ENCODE measurements at places on chromosomes 4 and X.
A peak's percentile ranks its signal among the peaks of the same experiment; 100 is the strongest.

DNA sequence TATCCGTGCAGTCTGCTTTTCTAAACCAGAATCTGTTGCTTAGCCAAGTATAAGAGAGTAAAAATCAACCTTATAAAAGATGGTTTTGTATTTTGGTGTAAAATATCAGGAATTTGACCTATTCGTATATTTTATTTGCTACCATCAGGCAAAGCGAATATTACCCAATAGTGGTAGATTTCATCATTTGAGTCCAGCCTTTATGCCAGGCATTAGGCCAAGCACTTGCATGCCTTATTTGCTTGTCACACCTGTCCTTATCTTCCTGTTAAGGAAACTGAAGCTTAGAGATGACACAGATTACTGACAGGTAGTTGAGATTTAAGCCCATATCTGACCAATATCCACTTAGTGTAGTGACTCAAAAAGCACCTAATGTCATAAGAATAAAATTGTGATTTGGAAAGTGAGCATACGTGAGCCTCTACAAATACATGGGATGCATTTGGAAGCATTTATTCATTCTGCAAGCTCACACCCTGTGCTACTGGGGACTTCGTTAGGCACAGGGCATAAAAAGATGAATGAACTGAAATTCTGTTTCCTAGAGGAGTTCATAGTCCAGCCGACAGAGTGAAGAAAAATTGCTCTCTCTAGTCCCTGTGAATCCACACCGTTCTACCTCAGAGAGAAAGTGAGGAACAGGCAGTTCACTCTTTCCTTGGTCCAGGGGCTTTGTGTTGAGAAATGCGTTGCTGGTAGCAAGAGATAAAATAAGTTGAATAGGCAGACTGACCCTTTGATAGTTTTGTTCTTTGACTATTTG is 2.3 kb upstream of the RNF212 start:
- no peak for DNase-seq

GRCh38 chr4:142558851-142559250 is 287.2 kb downstream of the INPP4B start:
- peak; percentile 51 for DNase-seq

DNA sequence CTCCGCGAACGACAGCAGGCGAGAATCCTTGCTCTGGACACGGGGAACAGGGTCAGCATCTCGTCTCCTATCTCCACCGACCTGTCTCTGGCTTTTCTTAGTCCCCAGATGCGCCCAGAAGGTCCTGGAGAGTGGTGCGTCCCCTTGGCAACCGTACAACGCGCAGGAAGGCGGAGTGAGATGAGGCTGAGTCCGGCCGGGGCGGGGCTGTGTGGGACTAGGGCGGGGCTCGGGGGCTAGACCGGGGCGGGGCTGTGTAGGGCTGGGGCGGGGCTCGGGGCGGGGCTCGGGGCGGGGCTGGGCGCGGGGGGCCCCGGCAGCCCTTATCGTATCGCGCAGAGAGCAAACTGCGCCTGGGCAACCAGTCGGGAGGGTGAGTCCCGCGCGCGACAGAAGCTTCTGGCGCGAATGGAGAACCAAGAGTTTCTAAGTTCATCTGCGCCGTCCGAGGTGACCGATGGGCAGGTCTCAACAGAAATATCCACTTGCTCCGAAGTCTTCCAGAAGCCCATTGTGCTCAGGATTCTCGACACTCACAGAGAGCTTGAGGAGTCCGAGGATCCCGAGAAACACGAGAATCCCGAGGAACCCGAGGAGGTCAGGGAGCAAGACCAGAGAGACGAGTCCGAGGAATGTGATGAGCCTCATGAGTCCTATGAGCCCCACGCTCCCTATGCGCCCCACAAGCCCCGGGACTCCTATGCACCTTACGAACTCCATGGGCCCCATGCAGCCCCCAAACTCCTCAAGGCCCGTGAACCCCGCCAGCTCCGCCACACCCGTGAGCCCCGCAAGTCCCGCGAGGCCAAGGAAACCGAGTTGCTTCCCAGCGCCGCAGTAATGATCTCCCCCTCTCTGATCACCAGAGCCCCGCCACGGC is 24.9 kb downstream of the ARL9 start:
- peak; percentile 88 for DNase-seq

DNA sequence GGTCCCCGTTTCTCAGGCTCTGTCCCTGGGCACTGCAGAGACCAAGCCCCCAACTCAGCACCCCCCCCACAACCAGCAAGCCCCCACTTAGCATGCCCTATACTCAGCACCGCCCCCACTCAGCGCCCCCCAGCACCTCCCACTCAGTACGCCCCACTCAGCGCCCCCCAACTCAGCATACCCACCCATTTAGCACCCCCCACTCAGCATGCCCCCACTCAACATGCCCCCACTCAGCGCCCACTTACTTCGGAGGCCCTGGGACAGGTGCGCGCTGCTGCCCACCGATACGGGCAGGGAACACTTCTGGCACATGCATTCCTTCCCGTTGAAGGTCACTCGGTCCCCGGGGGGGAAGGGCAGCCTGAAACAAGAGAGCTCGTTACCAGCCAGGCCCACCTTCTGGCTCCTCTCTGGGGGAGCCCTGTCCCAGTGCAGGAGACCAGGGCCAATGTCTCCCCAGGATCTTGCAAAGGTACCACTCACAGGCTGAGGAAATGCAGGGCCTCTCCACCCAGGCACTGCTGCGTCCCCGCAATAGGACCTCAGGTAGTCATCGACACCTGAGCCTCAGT is 70.6 kb downstream of the ABLIM2 start:
- no peak for DNase-seq

GRCh38 chr4:185787926-185788679 is 23.9 kb downstream of the SORBS2 start:
- no peak for DNase-seq

DNA sequence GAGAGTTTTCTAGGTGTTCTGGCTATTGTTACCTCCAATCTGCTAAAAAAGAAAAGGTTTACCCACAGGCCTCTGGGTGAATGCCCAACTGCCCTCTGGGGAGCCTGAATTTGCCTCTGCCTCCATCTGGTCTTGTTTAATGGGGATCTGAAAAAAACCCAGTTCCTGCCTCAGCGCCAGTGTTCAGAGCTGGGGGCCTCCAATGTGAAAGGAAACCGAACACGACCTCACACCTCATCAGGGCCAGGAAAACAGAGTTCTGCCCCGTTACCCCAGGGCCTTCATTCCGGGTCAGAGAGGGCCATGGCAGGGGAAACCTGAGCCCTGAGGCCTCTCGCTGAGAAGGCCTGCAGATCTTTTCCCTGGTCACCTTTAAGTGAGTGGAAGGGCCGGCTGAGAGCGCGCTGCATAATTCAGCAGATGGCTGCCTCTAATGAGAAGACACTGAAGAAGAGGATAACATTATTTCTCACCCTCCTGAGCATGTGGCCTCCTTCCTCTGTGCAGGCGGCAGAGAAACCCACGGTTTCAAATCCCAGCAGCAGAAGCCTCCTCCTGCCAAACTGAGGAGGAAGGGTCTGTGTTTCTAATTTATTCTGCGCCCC is 6.8 kb downstream of the SEPTIN6 start:
- DNase-seq = peak; percentile 71

DNA sequence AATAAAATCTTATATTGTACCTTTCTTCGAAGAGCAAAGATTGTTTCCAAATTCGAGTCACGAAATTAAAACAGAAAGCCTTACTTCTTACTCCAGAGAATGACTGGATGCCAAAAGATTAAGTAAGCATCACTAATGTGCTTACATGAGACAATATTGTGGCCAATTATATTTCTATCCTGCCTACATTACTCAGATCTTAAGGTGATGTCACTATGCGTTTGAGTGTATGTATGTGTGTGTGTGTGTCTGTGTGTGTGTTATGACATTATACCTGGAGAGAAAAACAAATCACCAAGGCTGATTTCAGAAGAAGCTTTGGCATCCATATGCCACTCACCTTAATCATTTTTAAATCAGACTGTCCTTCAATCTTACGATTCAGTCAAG is 556.3 kb downstream of the PPARGC1A start:
- DNase-seq = no peak

DNA sequence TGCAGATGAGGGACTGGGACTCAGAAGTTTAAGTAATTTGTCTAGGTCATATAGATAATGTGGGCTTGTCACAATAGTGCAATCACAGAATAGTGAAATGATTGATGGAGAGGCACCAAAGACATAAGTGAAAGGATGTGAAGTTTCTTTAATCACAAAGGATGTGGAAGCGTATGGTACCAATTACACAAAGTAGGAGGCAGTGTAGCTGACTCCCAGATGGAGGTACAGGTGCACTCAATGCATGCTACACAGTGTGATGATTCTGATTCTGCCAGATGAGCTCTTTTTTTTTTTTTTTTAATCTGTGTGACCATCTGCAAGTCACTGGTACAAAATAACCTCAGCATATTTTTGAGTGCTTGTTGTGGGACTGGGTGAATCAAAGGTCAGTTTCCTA is 411.3 kb downstream of the SPRY1 start:
- peak; percentile 37 for DNase-seq

DNA sequence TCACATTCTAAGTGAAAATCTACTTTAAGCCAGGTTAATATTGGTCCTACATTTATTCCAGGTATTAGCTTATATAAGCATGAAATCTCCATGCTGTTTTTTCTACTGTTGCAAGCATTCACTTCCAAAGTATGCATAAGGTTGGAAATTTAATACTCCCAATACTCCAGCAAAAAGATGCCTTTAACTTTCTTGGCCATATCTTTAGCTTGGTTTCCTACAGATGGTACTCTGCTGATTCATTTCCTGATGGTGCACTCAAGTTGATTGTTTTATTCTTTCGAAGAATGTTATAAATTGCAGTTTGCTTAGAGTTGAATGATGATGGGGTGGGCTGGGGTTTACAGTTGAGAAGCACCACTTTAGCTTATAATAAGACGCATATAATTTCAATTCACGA is 330.2 kb downstream of the PTTG2 start:
- no peak for DNase-seq

DNA sequence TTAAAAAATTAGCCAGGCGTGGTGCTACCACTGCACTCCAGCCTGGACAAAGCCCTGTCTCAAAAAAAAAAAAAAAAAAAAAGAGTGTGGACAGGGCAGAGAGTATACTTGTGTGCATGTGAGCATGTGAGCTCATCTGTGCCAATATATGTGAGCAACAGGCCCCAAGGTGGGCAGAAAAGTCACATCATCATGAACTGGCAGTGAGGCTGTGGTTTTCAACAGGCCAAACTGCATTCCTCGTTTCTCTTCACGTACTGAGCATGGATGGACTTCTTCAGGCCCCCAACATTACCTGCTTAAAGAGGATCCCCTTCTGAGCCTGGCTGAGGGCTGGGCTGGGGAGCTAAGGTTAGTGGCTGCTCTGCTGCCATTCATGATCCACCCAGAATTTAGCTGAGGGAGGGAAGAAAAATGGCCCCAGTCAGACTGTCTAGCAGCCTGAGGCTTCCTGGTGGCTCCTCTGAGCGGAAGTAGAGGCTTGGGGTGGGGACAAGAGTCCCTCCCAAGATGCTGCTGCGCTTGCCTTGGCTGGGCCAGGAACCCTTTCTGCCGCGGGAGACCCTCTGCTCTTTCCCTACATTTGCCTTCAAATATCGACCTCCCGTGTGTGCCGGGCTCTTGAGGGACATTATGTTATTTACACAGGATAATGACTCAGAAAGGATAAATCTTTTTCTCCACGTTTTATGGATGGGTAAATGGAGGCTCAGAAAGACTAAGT is 55.0 kb downstream of the DIPK2B start:
- DNase-seq = no peak

- DNase-seq = no peak
Measured at GRCh38 chr4:181548873-181549575, 694.2 kb upstream of the TENM3 start.

DNA sequence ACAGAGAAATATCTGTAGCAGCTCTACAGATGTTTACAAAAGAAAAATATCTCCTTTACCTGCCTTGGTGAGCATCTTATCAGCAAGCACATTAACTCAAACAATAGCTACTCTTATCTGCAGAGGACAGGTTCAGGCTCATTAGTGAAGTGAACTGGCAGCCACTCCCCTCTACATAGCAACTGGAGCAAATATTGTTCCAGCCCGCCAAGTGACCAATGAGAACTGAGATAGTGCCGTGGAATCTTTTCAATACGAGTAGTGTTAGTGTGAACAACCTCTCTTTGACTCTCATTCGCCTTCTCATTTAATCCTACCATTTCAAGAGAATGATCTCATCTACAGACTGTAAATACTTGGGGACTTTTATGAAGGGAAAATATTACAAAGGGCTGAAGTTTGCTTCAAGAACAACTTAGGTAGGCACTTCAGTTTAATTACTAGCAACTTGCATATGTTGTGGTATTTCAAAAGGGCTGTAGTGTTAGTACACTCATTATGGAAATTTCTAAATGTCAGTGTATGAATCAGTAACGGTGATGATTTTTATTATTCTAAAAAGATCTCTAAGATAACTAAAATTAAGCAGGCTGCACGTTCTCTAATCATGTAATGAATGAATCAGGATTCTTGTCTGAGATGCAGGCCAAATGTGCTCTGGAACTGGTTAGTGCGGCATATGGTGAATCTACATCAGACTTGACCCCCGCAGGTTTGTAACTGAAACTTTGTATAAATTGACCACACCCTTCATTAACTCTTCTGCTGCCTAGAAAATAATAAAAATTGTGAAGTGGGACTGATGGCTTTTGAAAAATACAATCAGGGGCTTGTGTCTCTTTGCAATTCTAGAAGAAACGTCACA is 72.4 kb downstream of the PALLD start:
- no peak for DNase-seq

- peak; percentile 93 for DNase-seq
Measured at GRCh38 chr4:5125321-5125720, 74.0 kb downstream of the STK32B start.

GRCh38 chr4:112775801-112776200 is 138.9 kb downstream of the LARP7 start:
- DNase-seq = no peak

- DNase-seq = no peak
Measured at GRCh38 chrX:121245763-121246162, 198.4 kb downstream of the GLUD2 start.

DNA sequence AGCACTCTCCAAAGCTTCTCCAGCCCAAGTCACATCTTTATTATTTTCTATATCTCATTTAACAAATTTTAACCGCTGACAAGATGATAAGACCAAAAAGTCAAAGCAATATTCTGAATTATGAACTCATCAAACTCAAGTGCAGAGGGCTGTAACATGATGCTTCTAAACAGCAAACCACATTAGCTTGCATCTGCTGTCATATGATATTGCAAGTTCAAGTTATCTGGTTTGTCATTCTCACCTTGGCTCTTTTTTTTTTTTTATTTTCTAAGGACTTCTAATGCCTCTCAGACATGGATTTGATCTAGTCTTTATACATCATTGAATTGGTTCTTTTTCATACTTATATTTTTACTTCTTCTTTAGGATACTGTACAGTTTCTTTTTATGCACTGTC is 93.4 kb downstream of the SLC10A7 start:
- no peak for DNase-seq

DNA sequence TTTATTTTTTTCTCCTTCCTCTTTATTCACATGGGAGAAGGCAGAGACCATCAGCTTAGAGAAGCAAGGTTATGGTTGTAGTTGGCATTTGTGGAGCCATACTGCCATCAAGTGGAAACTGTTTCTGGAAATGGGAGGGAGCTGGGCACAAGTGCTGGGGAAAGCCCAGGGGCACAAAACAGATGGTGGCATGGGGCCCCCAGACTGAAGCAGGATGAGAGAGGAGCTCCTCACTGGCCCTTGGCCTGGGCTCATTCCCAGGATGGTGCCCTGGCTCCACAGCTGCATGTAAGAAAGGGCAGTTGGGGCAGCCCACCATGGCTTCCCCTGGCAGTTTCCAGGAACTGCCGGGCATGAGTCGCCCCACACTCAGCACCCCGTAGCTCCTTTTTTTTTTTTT is 59.2 kb downstream of the NBDY start:
- no peak for DNase-seq

GRCh38 chr4:169640261-169640870 is 20.0 kb downstream of the CLCN3 start:
- no peak for DNase-seq
